ENCODE measurements at places on chromosomes 12 and 14. TPM values are rescaled to one million over a fixed set of nuclear protein-coding genes. Genes with fewer than 3 reads are reported as not detected.

The PLBD1 gene
- 9.5 TPM for polyA plus RNA-seq

The LALBA gene
- polyA plus RNA-seq = not detected

The TNS2 gene
- polyA plus RNA-seq = 72.8 TPM

The HOTAIR gene
- not detected for polyA plus RNA-seq

The APOF gene
- polyA plus RNA-seq = not detected

The NOC4L gene
- polyA plus RNA-seq = 25.8 TPM

The P2RX2 gene
- 1.6 TPM for polyA plus RNA-seq

The SPX gene
- polyA plus RNA-seq = 0.51 TPM

The SIRT4 gene
- 0.95 TPM for polyA plus RNA-seq

The NEDD8 gene
- polyA plus RNA-seq = 242 TPM

The OR4E2 gene
- polyA plus RNA-seq = not detected

The HOXC4 gene
- polyA plus RNA-seq = 0.31 TPM

The SERPINA3 gene
- 100 TPM for polyA plus RNA-seq

The ABCC9 gene
- 2.7 TPM for polyA plus RNA-seq

The TSHR gene
- polyA plus RNA-seq = 0.04 TPM

The NINJ2 gene
- 28.4 TPM for polyA plus RNA-seq

The LGR5 gene
- polyA plus RNA-seq = 0.28 TPM

The GALNT6 gene
- polyA plus RNA-seq = 5.5 TPM

The TRMT61A gene
- 21.5 TPM for polyA plus RNA-seq

DNA sequence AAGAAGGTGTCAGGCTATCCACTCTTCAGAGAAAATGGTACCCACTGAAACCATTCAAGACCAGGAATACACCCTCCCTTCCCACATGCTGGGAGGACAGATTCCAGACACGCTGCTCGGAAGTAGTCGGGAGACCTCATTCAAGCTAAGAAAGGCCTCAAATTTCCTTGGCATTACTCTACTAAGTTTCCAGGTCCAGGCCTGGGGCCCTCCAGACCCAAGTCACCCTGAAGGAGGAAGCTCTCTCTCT lies 27.1 kb upstream of the RPLP0 start:
- DNase-seq = no peak

DNA sequence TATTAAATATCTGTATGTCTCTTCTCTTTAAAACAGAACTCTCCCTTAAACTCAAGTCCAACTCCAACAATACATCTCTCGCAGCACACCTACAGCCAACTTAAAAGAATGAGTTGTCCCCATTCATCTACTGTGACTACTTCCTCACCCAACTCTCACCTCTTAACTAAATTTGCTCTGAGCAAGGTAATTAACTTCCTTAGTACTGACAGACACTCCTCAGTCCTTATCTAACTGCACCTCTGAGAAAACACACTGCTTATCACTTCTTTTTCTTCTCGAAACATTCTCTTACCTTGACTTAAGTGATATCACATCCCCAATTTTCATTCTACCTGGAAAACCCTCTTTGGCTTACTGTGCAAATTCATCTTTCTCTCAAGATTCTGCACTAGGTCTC lies 7.0 kb downstream of the ERGIC2 start:
- DNase-seq = no peak

GRCh38 chr12:103852498-103852997 lies 11.5 kb upstream of the NT5DC3 start:
- peak; percentile 16 for DNase-seq

DNA sequence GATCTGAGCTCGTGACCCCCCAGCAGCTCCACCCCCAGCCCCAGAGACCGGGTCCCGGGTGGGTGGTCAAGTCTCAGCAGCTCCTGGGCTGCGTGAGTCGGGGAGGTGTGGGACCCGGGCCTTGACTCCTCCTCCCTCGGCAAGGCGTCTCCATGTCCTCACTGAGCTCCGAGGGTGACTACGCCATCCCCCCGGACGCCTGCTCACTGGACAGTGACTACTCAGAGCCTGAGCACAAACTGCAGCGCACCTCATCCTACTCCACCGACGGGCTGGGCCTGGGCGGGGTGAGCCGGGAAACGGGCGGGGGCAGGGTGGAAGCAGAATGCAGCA lies 28.1 kb downstream of the PIGH start:
- DNase-seq = no peak

- peak; percentile 13 for DNase-seq
Measured at GRCh38 chr14:26078561-26078960, 519.3 kb downstream of the NOVA1 start.

- peak; percentile 52 for DNase-seq
Measured at GRCh38 chr12:114395233-114395632, 10.7 kb downstream of the TBX5 start.

GRCh38 chr14:104989951-104990303 lies 4.3 kb downstream of the CLBA1 start:
- DNase-seq = no peak

GRCh38 chr14:30211326-30211725 lies 283.7 kb upstream of the PRKD1 start:
- no peak for DNase-seq

DNA sequence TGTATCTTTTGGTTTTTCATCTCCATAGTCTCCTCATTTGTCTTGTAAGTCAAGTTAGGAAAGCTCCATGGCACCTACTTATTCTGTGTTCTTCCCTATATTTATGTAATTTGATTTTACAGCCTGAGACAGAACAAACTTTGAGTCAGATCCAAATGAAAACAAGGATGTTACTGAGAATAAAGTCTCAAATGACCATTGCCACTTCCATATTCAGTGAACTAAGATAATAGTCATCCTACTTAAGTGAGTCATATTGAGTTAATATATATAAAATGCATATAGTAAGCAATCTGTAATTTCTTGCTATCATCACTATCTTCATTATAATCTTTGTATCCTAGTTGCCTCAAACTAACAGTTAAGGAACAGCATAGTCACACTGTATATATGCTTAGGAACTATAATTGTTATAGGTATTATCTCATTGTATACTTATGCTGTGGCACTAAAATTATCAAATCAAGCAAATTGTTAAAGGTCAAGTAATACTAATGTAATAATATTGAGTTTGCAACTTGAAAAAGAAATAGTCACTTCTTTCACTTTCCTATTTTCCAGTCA lies 30.8 kb downstream of the TMTC3 start:
- DNase-seq = no peak

DNA sequence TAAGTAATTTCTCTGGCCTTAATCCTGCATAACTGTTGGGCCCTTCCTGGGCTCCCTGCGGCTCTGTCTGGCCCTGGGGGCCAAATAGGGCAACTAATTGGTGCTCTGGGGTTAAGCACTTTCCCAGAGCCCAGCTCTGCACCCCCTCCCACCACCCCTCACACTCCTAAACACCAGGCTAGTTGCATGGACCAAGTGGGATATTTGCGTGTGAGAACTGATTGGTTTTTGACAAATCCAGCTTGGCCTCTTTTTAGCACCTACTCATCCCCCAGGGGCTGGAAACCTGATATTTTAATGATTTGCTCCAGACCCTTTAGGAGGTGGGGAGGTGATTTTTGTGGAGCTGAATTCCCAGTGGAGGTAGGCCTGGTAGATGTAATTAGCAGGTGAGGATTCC lies 91.9 kb downstream of the DICER1 start:
- DNase-seq = no peak

GRCh38 chr14:89197623-89198022 lies 219.4 kb downstream of the FOXN3 start:
- no peak for DNase-seq

DNA sequence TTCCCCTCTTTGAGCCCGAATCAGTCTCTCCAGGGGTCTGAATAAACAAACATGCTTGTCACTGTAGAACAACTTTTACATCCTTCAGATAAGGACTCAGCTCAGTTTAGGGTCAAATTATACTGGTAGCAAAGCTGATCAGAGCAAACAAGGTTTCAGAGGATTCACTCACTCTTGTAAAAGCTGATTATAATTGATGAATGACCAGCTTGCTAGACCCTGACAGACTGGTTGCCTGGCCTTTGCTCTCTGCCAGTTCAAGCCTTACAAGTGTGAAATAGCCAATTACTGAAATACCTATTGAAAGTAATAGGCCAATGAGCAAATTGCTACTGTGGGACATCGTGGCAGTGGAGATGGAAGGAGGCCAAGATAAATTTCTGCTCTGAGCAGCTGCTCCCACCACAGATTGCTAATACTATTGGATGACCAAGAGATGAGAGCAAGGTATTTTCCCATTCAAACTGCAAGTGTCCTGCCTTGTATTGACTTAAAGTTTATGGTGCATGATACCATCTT lies 177.6 kb downstream of the PDZRN4 start:
- DNase-seq = no peak

DNA sequence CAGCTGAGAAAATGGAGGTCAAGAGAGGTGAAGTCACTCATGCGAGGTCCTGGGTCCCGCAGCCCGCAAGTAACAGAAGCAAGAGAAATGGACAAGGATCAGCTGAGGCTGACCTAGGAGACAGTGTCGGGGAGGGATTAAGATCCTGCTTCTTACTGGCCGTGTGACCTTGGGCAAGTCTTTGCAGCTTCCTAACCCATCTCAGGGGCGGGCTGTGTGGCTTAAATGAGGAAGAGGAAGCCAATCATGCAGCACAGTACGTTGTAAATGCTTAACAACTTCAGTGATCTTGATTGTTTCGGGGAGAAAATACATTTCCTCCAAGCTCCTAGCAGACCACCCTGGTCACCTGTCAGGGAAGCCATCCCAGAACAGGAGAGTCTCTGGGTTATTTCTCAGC lies 7.1 kb upstream of the PGF start:
- DNase-seq = no peak

- DNase-seq = no peak
Measured at GRCh38 chr12:62582065-62582366, 115.4 kb downstream of the MON2 start.

- no peak for DNase-seq
Measured at GRCh38 chr14:43778937-43779639, 728.0 kb downstream of the FSCB start.

- DNase-seq = no peak
Measured at GRCh38 chr12:613996-614395, 49.2 kb downstream of the NINJ2 start.

DNA sequence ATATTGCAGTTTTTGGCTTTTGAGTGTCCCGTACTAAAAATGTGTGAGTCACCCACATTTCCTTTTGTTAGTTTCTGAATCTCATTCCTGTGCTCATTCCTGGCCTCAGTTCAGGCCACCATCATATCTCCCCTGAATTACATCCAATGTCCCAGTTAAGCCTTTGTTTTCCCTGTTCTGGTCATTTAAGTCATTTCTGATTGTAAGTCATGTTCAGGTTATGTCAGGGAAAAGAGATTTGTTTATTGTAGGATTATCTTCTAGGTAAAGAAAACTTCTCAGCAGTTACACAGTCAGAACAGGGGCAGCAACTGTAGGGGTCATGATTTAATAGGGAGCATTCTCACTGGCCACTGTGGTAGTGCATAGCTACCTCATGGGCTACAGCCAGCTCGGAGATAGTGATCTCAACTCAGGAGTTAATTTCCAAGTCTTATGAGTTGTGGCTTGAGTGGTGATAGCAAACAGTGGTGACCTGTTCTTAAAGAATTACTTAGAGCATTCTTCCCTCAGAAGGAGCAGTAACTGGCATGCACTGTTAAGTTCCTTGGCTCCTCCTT lies 6.7 kb downstream of the DDX47 start:
- DNase-seq = no peak

DNA sequence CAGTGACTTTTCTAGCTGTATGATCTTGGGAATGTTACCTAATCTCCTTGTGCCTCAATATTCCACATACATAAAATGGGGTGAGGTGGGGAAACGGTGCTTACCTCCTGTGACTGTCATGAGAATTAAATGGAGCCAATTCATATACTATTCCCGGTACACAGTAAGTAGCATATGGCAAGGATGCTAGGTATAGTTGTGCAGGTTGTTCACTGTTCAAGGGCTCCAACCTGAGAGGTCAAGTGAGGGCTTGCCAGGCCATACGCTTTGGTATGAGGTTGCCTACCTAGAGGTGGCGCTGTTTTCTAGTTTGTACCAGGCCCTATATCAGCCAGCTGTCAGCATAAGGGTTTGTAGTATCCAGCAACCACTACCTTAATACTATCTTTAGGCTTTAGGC lies 3.6 kb upstream of the BATF start:
- no peak for DNase-seq

DNA sequence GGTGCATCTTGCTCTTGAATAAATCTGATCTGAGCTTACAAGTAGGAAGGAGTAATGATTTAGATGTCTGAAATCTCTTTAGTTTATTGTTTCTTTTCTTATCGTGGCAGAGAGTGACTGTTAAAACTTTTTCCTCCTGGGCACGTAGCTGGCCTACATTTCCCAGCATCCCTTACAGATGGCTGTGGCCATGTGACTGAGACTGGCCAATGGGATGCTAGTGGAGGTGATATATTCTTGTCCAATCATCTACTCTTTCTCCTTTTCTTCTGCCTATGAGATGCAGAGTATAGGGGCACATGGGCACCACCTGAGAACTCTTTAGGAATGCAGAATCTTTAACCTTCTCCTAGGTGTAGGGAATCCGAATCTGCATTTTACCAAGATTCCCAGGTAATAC lies 237.3 kb downstream of the RGS6 start:
- DNase-seq = no peak

DNA sequence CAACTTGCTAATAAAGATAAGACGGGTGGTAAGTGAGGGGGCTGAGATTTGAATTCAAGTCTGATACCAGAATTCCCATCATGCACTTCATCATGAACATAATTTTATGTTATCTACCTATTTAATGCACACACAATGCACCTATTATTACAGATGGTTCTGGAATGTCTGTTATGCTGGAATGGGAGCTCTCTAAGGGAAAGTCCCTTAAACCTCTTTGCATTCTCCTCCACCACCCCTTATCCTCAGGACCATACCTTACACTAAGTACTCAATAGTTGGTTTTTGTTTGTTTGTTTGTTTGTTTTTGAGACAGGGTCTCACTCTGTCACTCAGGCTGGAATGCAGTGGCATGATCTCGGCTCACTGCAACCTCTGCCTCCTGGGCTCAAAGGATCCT lies 7.0 kb upstream of the MSI1 start:
- DNase-seq = no peak

GRCh38 chr12:38157274-38157932 lies 159.2 kb upstream of the ALG10B start:
- DNase-seq = no peak

- no peak for DNase-seq
Measured at GRCh38 chr12:95312656-95313055, 95.0 kb downstream of the VEZT start.

- no peak for DNase-seq
Measured at GRCh38 chr12:122893208-122894153, 2.4 kb downstream of the VPS37B start.

- DNase-seq = peak; percentile 76
Measured at GRCh38 chr12:55736780-55737580, 5.9 kb upstream of the GDF11 start.

DNA sequence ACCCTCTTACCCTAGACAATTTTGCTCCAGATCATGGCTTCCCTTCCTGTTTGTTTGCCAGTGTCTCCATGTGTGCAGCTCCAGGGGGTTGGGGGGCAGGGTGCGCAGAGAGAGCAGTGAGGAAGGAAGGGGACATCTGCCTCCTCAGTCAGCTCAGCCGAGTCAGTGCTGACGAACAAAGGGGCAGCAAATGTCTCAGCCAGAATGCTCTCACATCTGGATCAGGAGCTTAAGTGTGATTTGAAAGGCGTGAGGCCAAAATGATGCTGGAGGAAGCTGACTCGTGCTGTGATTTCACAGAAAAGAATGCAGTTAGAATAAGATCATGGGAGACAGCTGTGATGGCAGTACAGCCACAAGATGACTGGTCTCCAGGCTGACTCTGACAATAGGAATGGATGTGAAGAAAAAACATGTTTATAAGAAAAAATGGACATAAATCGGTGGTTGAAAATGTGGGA lies 27.1 kb upstream of the CDK17 start:
- peak; percentile 95 for DNase-seq

Measured in lung (tissue), 17 donors.